Ascending aorta (tissue), 2 donors: ENCODE measurements at places on chromosomes 2 and 18. TPM values are rescaled to one million over a fixed set of nuclear protein-coding genes. Genes with fewer than 3 reads are reported as not detected.
A peak's percentile ranks its signal among the peaks of the same experiment; 100 is the strongest.

DNA sequence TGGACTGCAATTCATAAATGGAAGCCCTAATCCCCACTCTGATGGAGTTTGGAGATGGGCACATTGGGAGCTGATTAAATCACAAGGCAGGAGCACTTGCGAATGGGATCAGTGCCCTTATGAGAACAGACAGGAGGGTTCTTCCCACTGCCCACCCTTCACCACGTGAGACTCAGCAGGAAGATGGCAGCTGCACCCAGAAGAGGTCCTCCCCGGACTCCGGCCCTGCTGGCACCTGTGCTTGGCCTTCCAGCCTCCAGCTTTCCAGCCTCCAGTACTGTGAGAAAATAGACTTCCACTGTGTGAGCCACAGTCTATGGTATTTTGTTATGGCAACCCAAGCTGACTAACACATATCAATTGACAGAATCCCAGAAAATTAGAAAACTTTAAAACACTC, 267.6 kb upstream of the SALL3 start:
- no peak for DNase-seq

DNA sequence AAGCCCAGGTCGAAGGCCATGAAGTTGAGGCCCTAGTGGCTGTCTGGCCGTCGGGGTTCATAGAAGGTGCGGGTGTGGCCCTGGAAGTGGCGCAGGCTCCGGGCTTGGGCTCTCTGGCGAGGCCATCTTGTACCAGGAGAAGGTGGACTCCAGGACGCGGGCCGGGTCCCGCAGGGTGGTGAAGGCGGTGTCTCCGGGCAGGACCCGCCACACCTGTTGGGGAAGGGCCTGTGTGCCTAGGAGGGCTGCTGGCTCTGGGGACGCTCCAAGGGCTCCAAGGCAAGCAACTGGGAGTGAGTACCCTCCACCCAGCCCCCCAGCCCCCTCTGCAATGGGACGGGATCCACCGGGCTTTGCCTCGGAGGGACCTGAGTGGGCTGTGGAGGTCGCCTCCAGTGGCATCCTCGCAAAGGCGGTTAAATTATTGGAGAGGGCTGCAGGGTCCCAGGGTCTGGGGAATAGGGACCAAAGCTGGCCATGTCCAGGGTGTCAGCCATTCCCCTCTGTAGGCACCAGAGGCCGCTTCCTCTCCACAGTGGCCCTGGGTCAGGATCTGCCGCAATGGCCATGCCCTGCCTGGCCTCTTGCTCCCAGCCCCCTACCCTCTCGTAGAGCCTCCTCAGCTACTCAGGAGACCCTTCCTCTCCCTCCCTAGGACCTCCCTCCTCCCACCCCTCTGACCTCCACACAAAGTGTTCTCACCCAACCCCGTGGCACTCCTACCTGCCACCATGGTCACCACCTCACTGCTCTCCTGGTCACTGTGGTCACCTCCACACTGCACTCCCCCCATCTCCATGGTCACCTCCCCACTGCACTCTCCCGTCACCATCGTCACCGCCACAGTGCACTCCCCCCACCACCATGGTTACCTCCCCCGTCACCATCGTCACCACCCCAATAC, 10.3 kb downstream of the AQP12A start:
- no peak for DNase-seq

GRCh38 chr2:210203558-210203957, 21.7 kb downstream of the ACADL start:
- DNase-seq, result no peak

DNA sequence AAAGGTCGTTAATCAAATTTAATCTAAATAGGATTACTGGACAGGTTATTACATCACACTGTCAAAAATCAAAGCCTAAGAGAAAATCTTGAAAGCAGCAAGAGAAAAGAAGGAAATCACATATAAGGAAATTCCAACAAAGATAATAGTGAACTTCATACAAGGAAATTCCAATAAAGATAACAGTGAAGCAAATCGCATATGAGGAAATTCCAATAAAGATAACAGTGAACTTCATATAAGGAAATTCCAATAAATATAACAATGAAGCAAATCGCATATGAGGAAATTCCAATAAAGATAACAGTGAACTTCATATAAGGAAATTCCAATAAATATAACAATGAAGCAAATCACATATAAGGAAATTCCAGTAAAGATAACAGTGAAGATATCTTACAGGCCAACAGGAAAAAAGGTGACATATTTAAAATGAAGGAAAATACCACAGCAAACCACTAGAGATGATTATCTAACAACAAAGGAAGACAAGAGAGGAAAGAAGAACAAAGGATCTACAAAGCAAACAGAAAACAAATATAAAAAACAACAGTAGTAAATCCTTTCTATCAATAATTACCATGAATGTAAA, 787.7 kb downstream of the CCDC85A start:
- DNase-seq, result no peak

DNA sequence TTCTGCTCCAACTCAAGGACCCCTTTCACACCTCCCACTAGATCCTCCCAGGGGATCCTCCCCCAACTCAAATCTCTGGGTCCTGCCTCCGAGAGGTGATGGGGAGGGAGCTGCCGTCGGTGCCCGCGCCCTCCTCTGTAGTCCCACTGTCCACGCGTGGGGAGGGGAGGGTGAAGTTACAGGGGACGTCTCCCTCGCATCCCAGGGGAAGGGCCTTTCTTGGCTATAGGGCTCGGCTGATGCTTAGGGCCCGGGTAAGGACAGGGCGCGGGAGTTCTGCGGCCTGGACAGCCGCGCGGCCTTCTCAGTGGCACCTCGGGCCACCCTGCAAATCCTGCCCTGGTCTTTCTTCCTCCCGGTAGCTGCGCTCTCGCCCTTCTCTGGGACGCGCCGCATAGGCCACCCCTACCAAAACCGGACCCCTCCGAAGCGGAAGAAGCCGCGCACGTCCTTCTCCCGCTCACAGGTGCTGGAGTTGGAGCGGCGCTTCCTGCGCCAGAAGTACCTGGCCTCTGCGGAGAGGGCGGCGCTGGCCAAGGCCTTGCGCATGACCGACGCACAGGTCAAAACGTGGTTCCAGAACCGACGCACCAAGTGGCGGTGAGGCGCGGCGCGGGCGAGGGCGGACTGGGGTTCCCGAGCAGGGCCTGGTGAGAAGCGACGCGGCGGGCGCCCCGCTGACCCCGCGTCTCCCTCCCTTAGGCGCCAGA, 1.2 kb downstream of the TLX2 start:
- no peak for DNase-seq

DNA sequence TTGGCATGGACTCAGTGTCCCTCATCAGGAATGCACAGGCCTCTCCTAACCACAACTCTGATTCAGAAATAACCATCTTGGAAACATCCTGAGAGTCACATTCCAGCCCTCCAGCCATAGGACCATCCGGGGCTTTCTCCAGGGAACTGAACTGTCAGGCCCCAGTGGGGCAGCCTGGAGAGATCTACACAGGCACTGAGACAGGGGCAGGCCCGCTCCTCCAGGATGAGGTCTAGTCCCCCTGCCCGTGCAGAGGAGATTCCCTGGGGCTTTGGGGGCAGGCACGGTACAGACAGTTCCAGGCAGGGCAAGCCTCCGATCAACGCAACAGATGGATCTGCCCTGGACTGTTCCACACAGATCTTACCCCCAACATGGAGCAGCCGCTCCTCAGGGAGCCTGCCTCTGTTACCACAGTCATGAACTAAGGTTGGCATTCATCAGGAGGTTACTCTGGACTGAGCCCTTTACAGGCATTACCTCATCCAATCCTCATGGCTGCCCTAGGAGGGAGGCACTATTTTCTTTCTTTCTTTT, 12.0 kb downstream of the KCNK3 start:
- DNase-seq, result no peak

DNA sequence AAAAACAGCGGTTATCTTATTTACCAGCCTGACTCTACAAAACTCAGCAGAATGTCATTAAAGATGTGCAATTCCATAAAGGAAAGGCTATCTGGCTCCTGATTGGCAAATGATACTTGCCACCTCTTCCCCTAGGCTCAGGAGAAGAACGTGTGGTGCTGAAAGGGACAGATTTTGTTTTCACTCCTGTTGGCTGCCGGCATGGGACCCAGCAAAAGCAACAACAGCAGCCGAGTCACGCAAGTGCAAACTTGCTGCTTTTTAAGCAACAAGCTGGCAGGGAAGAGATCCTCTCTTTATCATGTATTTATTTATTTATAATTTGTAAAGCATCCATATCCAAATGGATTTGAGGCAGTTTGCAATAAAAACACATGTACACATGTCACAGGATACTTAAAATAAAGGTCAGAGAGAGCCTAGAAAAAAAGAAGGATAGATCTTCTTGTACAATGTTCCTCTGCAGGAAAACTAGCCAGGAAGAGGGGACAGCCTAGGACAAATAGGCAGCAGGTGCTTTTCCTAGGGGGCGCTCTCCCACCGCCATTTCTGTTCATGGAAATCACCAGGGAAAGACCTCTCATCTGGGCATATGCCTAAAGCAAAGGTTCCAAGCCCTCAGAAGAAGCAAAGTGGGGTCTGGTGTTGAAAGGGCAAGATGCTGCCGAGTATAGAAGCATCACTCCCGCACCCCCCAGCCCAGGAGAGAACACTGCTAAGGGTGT, 799.3 kb downstream of the BCL11A start:
- no peak for DNase-seq

- DNase-seq, result no peak
These were observed 27.8 kb upstream of the KCNF1 start for GRCh38 chr2:10883801-10884478.

- no peak for DNase-seq
These were observed 495.1 kb upstream of the TCF4 start for GRCh38 chr18:56083097-56083521.

DNA sequence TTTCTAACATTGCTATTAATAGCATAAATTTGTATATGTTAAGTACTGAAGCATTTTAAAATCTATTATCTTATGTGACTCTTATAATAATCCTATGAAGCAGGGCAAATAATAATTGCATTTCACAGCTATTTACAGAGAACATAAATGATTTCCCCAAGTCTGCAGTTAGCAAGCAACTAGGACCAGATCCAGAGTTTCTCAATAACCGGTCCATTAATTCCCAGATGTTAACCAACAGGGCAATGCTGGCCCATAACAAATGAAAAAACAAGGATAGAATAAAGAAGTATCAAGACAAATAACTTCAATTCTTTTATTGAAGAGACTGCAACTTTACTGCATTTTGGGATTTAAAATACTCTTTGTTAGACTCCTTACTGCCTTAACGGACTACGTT, 91.7 kb upstream of the SPTBN1 start:
- no peak for DNase-seq

- peak; percentile 22 for DNase-seq
These were observed 31.8 kb downstream of the AGFG1 start for GRCh38 chr2:227503433-227504406.

MYL1 gene
- not detected for total RNA-seq

SULT6B1 gene
- total RNA-seq, result not detected

SLC11A1 gene
- 16.4 TPM for total RNA-seq

GRB14 gene
- total RNA-seq, result 1.1 TPM
